ENCODE measurements at places on chromosomes 7 and 10.

DNA sequence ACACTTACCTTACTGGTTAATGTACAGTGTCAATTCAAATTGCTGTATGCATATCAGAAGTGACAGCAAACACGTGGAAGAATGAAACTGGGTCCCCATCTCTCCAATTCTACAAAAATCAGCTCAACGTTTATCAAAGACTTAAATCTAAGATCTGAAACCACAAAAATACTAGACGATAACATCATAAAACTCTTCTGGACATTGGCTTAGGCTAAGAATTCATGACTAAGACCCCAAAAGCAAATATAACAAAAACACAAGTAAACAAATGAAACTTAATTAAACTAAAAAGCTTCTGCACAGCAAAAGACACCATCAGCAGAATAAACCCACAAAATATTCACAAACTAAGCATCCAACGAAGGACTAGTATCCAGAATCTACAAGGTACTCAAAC, 35.9 kb upstream of the PFKP start:
- no peak for DNase-seq

GRCh38 chr10:48466611-48467240, 138.1 kb downstream of the ARHGAP22 start:
- DNase-seq = peak; percentile 4

DNA sequence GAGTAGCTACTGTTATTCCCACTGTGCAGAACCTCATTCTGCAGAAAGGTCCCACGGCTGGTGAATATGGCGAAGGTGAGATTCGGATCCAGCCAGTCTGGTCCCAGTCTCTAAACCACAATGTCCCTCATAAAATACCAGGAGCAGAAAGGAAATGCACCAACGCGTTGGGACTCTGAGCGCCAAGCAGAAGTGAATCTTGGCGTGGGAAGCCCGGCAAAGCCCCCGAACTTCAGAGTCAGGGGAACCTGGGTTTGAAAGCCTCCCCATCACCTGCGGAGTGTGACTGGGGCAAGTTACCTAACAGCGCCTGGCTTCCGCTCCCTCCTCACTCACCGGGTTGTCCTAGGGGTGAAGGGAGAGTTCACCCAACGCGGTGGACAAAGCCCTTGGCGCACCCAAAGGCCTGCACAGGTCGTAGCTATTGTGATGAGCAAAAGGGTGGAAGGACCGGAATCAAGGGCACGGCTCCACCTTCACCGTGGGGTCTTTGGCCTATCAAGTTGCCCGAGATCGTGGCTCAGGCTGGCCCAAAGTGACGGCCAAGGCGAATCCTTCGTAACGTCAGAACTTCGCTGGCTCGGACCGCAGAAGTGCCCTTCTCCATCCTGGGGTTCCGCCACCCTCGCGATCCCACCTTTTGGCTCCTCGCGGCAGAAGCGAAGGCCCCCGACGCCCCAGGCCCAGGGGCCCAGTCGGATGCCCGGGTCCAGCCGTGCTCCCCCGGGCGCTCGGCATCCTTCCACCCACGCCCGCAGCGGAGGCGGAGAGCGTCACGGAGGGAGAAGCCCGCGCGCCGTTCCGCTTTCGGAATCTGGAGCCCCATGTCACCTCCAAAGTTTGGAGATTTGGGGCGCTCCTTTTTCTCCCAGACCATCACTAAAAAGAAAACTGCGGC, 811 bp downstream of the RGS10 start:
- peak; percentile 54 for DNase-seq

DNA sequence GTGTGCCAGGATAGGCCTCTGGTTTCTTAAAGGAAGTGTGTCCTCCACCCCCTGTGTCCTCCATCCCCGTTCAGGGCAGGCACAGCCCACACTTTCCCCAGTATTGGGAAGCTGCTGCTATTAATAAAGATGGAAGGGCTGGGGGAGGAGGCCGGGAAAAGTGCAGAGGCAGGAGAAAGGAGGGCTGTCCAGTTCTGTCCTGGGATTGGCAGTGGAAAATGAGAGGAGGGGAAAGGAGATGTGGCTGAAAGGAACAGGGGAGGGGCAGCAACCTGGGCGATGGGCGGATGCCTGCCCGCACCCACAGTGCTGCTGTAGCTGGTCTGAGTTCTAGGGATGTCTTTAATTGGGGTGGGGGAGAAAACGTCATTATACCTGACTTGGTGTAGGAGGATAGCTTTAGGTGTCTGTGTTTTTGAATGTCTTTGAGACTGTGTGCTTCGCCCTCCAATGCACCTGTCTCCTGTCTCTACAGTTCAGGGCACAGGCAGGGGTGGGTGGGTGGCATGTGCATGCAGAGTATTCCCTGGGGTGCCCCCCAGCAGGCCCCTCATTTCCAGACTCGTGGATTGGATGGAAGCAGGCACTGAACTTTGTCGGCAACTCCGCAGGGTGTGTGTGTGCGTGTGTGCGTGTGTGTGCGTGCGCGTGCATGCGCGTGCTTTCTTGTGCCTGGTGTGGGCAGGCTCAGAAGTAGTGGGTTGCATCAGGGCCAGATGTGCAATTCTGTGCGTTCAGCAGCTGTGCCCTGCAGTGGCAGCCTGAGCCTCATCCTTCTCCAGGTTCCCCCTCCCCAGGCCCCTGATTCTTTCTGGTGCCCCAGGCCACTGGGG, 2.5 kb downstream of the TRIM8 start:
- DNase-seq = peak; percentile 27

DNA sequence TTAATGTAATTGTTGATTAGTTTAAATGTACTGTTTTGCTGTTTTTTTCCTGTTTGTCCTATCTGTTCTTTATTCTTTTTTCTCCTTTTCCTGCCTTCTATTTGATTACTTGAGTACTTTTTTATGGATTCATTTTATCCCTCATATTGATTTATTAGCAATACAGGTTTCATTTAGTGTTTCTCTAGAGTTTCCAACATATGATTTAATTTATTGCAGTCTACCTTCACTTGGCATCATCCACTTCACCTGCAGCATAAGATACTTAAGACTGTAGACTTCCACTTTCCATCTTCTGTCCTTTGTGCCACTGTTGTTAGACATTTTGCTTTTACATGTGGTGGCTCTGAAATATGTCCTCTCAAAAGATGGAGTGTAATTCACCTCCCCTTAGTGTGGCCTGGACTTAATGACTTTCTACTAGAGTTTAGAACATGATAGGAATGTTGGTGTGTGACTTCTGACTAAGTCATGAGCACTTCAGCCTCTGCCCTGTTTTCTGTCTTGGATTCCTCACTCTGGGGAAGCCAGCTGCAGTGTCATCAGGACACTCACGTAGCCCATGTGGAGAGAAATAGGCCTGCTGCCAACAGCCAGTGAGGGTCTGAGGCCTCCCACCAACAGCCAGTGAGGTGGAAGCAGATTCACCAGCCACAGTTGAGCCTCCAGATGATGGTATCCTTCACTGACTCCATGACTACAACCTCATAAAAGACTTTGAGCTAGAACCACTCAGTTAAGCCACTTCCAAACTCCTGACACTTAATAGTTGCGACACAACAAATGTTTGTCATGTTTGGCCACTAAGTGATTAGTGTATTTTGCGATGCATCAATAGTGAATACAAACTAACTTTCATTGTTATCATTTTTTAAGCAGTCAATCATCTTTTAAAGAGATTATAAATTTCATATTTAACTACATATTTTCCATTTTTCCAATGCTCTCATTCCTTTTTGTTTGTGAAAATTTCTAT, 643.5 kb upstream of the DPP6 start:
- DNase-seq = no peak

GRCh38 chr10:132606536-132607316, 69.1 kb downstream of the INPP5A start:
- no peak for DNase-seq

- no peak for DNase-seq
These were observed 245.0 kb upstream of the YAE1 start for GRCh38 chr7:39321245-39321644.

GRCh38 chr7:102814025-102814471, 65.2 kb downstream of the FAM185A start:
- no peak for DNase-seq

GRCh38 chr10:50224330-50224952, 26.9 kb downstream of the ASAH2 start:
- no peak for DNase-seq

- peak; percentile 28 for DNase-seq
These were observed 48.4 kb downstream of the SHH start for GRCh38 chr7:155763691-155764437.

DNA sequence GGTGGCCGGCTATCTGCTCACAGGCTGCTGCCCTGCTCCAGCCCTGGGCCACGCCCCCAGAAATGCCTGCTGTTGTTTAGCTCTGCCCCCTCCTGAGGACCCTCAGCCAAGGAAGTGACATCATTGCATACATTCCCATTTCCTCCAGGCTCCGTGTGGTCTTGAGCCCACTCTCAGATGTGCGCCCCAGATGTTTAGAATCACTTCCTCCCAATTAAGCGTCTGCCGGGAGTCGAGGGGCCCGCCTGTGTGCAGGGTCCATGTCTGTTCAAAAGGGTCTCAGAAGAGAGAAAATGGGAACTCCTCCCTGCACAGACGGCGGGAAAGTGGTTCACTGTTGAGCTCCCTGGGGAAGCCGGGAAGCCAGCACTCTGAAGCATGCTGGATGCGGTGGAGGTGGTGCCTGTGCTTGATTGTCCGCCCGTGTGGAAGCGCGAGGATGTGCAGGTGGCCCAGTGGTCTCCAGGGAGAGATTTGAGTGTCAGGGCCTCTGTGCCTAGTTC, 116.9 kb upstream of the PPIF start:
- no peak for DNase-seq

DNA sequence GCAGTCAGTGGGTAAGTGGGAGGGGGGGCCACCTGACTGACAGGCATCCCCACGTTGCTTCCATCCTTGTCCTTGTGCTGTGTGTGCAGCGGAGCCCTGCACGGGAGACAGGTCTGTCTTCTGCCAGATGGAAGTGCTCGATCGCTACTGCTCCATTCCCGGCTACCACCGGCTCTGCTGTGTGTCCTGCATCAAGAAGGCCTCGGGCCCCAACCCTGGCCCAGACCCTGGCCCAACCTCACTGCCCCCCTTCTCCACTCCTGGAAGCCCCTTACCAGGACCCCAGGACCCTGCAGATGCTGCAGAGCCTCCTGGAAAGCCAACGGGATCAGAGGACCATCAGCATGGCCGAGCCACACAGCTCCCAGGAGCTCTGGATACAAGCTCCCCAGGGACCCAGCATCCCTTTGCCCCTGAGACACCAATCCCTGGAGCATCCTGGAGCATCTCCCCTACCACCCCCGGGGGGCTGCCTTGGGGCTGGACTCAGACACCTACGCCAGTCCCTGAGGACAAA, 24.8 kb downstream of the TBATA start:
- no peak for DNase-seq

DNA sequence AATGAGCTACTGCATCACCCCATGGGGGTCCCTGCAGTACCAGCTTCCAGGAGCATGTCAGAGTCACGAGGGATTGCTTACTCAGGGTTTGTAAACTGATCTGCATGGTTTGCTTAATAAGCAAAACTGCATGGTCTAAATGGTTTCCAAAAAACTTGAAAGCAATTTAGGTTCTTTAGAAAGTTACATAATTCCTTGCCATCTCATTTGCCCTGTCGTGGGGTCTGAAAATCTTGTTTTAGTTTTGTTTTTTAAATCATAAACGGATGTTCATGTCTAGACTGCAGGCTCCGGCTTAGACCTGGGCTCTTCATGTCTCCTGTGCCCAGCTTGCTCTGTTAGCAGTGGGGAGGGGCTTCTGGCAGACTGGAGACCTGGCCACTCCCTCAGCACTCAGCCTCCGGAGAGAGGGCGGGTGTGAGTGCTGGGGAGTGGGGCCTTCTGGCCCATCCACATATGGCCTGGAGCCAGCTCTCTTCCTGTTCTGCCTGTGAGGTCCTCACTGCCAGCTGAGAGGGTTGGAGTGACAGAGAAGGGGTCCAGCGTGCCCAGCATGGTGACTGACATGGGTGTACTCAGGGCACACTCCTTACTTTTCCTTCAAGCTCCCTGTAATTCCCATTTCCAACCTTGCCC, 17.5 kb downstream of the PRF1 start:
- DNase-seq = no peak

- DNase-seq = no peak
These were observed 134.4 kb upstream of the UNC5B start for GRCh38 chr10:71077796-71078453.

DNA sequence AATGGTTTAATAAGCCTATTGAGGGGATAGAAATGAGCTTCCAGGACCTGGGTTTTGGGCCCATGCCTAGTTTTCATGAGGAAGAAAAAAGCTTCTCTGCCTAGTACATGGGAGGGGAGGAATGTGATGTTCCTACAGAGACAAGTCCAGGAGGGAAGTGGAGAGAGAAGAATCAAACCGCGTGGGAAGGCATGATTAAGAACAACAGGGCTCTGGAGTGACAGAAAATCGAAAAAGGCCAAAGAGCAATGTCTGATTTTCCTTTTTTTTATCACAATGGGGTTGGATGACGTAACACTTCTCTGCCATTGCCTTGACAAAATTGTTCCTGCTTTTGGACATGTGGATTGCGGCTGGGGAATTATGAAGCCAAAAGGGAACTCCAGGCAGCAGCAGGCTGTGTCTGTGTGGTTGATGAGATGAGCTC, 258.6 kb downstream of the CXCL12 start:
- no peak for DNase-seq

DNA sequence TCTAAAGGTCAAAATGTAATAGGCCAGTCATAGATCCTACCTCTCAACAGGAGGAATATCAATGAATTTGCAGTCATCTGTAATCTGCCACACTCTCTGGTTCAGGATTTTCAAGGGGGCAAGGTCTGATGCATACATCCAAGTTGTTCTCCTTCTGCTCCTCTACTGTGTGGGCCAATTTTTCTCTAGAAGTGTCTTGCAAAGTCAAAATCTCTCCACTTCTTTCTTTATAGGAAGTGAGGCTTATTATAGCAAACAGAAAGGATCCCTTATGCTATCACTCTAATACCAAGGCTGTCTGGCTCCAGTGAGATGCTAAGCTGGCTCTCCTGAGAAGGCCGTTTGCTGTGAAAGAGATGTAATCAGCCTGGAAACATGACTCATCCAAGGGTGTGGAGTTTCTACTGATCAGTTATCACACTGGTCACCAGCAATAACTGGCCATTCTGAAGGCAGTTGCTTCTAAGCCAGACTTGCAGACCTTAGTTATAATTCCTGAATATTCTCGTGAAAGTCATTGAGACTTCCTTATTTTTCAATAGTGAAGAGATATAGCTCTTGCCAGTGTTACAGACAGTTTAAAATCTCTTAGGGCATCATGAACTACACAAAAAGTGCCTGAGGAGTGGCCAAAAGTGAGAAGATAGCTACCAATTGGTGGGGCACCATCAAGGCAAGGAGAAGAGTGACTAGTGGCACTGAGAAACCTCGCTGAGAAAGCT, 43.2 kb upstream of the LRGUK start:
- DNase-seq = no peak
